ENCODE measurements at places on chromosomes 1 and 21.

DNA sequence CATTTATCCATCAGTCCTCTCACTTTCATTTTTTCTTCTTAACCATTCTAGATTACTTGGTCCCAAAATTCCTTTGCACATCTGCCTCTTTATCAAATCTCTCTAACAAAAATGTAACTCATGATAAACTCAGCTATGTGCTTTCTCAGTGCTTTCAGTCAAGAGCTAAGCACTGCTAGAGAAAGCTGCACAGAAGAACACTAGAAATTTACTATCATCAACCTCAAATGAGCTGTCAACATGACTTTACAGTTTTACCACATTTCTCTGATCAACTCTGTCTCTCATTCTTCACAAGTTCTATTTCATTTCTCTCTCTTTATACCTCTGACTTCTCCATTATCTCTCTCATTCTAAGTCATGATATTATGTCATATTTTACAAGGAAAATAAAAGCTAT, 54.2 kb upstream of the PRKACB start:
- no peak for DNase-seq

DNA sequence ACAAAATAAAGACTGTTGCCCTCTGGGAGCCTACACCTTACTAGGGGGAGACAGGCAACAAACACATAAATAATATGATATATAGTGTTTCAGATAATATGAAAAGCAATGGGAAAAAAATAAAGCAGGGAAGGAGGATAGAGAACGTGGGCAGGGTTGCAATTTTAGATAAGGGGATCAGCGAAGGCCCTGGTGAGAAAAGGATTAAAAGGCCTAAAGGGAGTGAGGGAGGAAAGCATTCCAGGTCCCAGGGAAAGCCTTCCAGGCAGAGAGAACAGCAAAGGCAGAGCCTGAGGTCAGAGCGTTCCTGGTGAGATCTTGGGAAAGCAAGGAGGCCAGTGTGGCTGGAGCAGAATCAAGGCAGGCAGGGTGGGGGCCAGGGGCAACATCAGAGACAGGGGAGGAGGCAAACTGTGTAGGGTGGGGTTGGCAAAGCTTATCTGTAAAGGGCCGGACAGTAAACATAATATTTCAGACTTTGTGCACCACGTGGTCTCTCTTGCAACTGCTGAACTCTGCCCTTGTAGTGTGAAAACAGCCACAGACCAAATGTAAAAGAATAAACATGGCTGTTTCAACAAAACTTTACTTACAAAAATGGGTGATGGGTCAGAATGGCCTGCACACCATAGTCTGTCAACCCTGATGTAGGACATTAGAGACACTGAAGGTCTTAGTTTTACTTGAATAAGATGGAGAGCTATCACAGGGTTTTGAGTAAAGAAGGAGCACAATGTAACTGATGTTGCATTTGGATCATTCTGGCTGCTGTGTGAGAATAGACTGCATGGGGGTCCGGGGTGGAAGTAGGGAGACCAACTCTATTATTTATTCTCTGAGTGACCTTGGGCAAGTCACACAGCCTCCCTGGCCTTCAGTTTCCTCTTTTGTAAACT, 13.3 kb upstream of the CPT2 start:
- no peak for DNase-seq

DNA sequence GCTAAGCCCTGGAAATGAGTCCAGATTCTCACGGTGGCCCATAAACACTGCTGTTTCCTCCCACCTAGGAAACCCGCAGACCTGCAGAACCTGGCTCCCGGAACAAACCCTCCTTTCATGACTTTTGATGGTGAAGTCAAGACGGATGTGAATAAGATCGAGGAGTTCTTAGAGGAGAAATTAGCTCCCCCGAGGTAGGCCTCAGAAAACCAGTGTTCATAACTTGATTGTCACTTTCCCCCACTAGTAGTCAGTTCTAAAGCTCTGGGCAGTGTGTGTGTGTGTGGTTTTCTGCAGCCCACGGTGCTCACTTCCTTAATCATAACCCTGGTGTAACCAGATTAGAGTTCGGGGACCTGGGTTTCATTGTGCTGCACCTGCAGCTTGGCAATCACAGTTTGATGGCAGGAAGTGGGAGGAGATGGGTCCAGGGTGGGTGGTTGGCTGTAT, 39.1 kb downstream of the CLIC6 start:
- DNase-seq: no peak

GRCh38 chr1:212595229-212595628, 13.3 kb upstream of the ATF3 start:
- DNase-seq: no peak

DNA sequence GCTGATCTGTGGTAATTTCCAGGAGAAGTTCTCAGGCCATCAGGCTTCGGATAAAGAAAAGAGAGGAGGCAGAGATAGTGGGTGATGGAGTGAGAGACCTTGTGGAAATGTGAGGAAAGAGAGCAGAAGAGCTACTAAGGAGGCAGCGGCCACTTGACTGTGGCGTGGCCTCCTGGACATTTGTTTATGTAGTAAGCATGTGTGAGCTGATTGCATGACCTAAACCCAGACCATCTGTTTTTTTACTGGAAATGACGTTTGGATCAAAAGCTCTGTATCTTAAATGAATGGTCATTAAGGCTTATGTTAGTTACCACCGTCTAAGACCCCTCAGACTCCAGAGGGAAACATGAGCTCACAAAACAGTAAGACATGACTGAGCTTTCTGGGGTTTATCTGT, 13.6 kb downstream of the ATP1B1 start:
- DNase-seq: no peak

DNA sequence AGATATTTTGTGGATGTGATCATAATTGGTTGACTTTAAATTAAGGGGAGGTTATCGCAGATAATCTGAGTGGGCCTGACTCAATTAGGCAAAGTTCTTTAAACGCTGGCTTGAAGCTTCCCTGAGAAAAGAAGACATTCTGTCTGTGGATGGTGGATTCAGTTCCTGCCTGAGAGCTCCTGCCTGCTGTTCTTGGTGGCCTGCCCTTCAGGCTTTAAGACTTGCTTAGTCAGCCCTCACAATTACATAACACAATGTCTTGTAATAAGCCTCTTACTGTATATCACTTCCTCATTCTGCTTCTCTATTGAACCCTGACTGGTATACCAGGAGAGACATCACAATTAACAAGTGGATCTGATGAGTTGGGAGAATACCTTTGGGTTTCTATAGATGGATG, 50.2 kb downstream of the KCNJ6 start:
- DNase-seq: no peak

DNA sequence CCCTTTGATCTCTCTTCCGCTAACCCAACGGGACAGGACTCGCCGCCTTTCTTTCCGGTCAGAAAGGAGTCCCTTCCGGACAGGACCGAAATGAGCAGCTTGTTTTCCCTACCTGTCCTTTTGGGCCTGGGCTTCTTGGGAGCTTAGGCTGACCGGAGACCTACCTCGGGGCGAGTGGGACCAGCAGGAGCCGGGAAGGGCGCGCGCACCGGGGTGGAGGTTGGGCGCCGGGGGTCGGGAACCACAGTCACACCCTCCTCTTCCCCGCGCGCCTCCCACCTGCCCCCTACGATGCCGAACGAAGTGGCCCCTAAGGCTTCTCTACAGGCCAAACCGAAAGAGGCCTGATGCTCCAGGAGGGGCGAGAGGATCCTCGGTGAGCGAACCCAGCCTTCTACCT, 95.2 kb downstream of the PRKAB2 start:
- DNase-seq: no peak

- no peak for DNase-seq
These were observed 174.3 kb upstream of the LMO4 start for GRCh38 chr1:87154384-87154783.

GRCh38 chr1:90314533-90314932, 319.6 kb downstream of the ZNF326 start:
- no peak for DNase-seq

DNA sequence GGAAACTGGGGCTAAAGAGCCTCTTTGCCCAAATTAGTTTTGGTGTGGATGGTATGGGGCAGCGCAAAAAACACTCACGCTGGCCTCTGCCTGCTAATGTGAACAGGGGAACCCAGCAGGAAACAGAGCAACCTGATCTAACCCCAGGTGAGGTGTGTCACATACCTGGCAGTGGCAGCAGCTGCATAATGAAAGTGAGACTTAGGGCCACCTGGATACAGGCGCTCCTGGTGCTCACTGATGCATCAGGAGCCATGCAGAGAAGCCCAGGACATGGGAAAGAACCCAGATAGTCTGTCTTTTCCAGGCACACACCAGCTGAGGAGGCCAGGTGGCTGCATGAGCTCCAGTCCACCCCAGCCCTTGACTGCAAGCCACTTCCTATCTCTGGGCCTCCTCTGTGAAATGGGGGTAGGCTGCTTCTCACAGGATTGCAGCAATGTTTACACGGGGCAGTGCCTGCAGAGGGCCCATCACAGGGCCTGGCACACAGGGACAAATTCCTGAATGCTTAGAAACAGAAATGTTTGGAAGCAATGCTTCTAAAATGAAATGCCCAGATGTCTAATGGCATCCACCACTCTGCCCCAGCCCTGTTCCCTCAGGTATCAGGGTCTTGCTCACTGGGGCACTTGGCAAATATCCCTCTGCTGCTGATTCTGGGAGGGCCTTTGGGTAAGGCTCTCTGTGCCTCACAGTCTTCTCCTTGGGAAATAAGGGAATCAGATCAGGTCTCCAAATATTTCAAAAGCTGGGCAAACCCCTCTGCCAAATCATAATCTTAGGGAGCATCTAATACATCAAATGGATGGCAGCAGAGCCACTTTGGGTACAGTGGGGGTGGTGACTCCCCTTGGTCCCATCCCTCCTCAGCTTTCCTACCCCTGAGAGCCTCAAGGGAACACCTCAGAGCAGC, 19.9 kb downstream of the DHCR24 start:
- no peak for DNase-seq

GRCh38 chr1:41151846-41152245, 90.3 kb downstream of the SCMH1 start:
- DNase-seq: no peak

DNA sequence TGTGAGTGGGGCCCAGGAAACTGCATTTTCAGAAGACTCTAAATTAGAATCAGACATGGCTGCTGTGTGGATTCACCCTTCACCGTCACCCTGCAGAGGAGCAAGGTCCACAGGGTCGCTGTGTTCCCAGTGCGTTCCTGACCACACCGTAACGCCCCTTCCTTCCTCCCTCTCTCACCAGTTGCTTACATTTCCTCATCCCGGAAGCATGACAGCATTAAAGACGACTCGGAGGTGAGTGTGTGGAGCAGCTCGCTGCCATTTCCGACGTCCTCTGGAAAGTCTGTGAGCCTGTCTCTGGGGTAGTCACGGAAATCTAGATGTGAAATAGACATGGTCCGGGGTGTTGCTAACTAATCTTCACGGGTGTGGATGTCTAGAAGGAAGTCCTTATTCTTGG, 45.9 kb downstream of the FAAP20 start:
- no peak for DNase-seq

DNA sequence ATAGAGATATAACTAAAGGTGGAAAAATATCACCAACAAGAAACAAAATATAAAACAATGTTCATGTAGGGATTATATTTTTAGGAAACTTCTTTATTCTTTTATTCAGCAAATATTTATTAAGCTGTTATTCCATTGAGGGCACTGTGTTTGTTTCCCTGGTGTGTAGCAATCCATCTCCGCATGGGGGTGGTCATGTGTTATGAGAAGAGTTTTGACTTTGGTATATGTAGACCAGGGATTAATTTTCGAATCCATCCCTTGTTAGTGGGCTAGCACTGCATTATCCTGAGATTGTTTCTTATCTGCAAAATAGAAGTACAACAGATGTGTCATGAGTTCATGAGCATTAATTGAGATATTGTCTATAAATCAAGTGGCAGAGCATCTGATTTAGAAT, 190.2 kb upstream of the LRRC7 start:
- no peak for DNase-seq

- DNase-seq: no peak
These were observed 70.2 kb upstream of the PDE4B start for GRCh38 chr1:65722461-65722860.

GRCh38 chr1:211623515-211623914, 44.6 kb upstream of the SLC30A1 start:
- DNase-seq: no peak

DNA sequence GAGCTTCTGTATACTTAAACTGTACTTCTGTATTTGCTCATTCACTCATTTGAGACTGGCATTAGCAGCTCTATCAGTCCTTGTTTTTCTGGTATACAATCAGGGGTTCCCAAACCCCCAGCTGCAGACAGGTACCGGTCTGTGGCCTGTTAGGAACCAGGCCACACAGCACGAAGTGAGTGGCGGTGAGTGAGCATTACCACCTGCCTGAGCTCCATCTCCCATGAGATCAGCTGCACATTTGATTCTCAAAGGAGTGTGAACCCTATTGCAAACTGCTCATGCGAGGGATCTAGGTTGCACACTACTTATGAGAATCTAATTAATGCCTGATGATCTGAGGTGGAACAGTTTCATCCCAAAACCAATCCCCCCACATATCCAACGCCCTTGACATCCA, 18.2 kb upstream of the NUF2 start:
- DNase-seq: no peak

- DNase-seq: no peak
These were observed 312.9 kb upstream of the RUNX1 start for GRCh38 chr21:35361988-35362387.
